ENCODE measurements at places on chromosomes 7 and 10.

DNA sequence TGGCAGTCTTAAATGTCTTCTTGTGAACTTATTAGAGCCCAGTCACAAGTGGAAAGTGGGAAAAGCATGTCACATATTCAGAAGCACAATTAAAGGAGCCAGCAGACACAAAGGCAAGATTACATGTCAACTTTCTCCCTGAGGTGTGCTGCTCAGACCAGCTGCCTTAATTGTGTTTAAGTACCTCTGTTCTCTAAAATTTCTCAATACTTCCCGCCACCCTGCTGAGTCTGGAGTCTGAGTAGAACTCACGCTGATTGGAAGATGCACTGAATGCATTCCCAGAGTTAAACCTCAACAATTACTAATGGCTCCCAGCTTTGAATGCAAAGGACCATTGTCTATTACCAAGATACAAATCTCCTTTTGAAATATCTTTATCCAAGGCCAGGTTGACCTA, 166.4 kb upstream of the COBL start:
- no peak for DNase-seq

DNA sequence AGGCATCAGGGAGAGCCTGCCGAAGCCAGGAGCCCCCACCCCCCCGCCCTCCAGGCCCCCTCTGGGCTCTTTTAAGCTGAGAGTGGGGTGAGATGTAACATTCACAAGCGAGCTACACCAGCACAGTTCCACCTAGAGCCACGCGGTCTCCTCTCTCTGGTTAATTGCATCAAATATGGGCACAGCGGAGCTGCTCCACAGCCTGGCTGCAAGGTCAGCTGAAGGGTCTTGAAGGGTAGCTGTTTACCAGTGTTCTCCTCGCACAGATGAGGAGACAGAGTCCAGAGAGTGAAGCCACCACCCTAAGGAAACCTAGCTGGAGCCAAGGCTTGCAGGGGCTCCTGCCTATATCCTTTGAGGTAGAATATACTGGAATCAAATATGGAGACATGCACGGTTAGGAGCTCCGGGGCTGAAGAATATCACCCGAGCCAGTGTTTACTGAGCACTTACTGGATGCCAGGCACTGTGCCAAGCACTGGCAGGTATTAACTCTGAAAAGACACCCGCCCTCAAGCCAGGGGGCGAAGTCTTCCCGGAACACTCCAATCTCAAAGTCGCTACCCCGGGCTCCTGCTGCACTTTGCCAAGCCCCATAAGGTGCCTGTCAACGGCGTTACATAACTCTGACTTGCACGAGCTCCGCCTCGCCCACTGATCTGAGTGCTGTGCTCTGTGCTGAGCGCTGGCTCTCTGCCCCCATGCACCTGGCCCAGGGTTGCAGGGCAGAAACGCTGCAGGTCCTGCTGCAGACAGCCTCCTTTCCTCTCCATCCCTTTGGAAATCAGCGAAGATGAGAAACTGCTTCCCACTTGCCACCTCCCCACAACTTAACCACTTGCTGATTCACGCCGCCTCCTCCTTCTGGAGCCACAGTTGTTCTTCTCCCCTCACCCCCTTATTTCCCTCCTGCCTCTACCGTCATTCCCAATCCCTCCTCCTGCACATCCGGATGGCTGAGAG, 5.4 kb downstream of the CHST15 start:
- DNase-seq: no peak

DNA sequence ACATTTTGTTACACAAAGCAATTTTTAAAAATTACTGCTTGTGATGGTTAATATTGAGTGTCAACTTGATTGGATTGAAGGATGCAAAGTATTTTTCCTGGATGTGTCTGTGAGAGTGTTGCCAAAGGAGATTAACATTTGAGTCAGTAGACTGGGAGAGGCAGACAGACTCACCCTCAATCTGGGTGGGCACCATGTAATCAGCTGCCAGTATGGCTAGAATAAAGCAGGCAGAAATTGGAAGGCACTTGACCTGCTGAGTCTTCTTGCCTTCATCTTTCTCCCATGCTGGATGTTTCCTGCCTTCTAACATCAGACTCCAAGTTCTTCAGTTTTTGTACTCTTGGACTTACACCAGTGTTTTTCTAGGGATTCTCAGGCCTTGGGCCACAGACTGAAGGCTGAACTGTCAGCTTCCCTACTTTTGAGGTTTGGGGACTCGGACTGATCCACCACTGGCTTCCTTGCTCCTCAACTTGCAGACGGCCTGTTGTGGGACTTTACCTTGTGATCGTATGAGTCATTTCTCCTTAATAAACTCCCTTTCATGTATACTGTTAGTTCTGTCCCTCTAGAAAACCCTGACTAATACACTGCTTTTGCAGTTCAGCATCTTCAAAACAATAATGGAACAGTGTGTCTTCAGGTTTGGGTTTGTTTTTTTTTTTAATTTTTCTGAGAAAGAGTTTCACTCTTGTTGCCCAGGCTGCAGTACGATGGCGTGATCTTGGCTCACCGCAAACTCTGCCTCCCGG, 244.1 kb upstream of the SEMA3C start:
- DNase-seq: no peak

DNA sequence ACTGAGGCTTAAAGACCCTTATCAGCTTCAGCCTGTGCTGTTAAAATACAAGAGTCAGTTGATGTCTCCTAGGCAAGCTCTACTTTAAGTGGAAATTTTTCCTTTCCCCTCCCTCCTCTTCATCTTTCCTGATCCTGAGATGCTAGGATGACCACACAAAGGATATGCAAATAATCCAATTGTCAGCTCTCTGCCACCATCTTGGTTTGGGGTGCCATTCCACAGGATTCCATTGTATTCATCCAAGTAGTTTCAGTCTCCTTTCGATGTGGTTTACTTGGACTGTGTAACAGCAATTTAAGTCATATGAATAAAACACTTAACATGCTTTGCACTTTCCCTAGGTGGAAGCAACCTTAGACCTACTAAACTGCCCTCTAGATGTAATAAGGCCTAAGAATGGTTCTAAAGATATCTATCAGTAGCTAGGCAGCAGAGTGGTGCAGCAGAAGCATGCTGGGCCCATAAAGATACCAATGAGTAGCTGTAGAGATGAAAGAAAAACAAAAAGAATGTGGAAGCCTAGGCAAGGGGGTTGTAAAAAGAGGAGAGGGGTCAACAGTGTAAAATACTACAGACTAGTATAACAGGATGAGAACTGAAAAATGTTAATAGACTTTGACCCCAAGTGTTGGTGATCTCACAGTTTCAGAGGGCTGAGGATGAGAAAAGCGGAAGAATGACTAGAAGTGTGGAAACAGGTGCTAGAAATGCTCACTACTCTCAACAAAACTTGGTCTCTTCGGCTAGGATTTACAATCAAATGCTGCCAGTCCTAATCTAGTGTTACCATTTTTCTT, 2.4 kb upstream of the CFAP69 start:
- DNase-seq: no peak

GRCh38 chr7:10845225-10845624, 128.4 kb upstream of the PHF14 start:
- DNase-seq: no peak

DNA sequence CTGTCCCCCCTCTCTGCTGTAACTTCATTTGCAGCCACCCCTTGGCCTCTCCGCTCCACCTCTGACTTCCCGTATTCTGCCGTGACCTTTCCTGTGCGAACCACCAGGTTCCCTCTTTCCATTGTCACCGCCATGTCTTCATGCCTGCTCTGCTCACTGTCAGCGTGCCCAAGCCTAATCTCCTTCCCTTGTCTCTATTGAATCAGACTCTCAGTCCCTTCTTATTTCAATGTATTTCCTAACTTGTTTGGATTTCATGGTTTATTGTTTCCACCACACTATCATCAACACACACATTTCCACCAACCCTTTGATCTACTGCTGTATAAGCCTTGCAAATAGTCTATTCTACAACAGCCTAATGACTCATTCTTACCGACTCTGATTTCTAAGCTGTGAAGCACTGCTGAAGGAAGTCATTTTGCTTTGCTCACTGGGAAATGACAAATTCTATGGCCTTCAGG, 30.0 kb upstream of the INHBA start:
- DNase-seq: no peak

- DNase-seq: no peak
Measured at GRCh38 chr7:114086537-114086913, 167.7 kb upstream of the PPP1R3A start.

GRCh38 chr10:31723106-31723750, 205.4 kb downstream of the ARHGAP12 start:
- no peak for DNase-seq

DNA sequence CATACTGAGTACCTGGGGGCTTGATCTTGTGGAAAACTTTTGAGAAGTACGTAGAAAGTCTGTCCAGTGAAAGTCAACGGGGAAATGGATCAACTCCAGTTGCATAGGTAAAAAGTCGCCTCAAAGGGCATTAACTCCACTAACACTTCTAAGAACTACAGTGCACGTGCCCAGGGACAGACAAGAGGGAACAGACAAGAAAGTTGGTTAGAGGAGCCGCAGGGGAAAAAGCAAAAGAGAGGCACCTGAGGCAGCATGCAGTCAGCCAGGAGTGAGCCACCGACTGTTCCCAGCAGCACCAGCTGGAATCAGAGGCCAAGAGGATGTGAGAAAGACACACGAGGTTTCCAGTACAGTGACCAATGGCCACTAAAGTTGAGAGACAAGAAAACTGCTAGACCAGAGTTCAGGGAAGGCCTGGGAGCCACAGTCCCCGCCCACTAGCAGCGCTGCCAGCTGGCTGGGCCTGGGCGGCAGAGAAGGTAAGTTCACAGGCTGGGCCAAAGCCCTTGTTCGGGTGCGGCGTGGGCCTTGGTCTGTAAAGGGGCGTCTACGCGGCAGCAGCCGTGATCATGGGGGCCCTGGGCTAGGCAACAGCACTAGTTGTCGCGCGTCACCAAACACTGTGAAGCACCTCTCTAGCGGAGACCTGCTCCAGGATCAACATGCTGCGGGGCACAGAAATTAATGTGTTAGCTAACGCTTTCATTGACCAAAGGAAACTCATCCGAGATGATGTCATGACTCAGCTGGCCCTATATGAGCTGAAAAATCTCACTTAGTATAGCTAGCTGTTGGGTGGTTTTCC, 14.0 kb downstream of the ITGB1 start:
- no peak for DNase-seq

DNA sequence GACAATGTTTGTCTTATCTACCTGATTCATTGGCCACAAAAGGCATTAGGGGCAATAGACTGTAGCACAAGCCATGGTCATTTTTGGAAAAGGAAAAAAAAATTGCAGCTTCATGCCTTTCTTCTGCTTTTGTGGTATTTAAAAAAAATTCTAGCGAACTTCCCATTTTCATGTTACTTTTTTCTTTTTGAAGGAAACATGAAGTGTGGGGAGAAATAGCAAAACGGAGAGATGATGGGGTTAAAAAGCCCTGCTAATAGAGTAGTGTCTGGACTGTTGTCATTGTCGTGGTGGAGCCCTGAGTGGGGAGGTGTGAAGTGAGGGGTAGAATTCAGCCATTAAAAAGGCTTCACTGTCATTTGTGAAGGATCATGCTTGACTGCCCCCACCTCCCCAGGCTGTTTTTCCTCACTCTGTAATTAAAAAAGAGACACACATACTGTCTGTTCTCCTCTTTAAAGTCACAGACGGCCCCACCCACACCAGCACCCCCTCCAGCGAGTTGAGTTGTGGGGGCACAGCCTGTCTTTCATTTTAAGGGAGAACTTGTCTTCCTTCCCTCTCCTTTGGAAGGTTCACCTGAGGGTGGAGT, 272.4 kb downstream of the CREB5 start:
- no peak for DNase-seq

GRCh38 chr10:118810796-118811505, 56.2 kb upstream of the CACUL1 start:
- no peak for DNase-seq

DNA sequence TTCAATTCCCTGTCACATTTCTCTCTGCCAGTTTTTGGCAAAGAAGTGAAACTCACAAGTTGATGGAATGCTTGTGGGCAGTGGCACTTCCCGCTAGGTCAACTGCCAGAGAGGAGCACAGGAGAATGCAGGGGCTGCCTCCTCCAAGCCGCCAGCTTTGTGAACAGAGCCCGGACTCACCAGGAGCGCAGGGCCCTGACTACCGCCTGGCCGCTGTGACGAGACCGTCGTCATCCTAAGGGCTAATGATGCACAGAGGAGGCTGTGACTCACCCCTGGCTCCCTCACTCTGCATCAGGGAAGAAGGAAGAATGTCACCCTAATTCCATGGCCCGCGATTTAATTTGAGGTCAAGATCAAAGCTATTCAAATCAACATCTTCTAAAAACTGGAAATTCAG, 123.9 kb downstream of the TAX1BP1 start:
- no peak for DNase-seq

- no peak for DNase-seq
Measured at GRCh38 chr7:29642494-29643155, 79.0 kb downstream of the PRR15 start.

DNA sequence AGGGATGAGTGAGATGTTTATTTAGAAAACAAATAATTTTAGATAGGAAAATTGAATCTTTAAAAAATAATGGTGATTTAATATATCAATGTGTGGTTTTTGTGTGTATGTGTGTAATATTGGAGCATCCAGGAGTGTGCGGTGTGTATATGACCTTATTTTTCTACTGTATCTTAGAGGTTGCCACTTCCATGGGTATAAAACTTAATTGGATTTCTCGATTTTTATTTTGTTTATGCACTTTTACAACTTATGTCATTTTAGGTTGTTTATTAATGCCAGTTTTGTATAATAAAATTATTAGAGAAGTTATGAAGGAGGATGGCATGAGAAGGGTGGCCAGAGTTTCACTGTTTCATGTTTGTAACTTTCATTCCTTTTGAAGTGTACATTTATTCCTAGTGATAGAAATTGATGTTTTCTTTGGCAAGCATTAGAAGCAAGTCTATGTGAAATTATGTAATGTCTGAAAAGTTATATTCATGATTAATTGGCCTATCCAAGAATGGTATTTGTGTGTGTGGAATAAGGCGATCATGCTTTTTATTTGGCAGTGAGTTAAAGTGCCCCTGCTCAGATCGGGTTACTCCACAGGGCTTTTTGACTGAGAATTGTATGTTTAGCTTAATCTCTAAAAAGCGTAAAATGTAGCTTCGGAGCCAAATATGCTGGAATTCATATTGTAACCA, 110.3 kb downstream of the KAT6B start:
- no peak for DNase-seq

- peak; percentile 76 for DNase-seq
Measured at GRCh38 chr10:96765406-96766240, 45.3 kb upstream of the PIK3AP1 start.

DNA sequence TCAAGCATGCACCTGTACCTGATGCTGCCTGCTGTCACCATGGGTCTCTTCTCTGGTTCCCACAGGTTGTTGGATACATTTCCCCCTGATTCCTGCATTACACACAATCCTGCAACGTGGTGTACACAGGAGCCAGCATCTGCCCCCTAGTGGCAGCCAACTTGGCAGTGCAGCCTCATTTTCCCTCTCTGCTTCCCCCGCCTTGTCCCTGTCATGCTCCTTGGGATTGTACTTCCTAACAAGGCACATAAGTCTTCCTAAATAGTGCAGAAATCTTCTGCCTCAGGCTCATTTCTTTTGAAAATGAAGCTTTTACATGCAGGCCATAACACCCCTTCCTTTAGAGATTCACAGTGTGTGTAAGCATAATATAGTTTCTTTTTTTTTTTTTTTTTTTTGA, 387.5 kb downstream of the CCSER2 start:
- no peak for DNase-seq
